ENCODE measurements at places on chromosomes 1 and 21. TPM values are rescaled to one million over a fixed set of nuclear protein-coding genes. Genes with fewer than 3 reads are reported as not detected.

DNA sequence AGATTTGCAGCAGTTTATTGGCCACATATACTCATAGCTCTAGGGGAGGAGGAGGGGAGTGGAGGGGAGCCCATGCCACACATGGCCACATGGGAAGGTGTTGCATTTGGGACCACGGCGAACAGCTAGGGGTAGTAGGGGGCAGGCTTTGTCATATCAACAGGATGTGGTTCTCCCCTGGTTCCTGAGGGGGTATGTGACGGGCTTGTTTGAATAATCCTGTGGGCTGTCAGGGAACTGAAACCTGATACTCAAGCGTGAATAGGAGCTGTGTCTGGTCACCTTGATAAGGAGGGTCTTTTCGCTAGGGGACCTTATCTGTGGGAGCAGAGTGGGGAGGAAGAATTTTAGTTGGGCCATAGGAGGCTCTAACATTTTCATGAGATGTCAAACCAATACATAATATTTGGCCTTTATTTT lies 264.7 kb downstream of the CTH start:
- no peak for DNase-seq

DNA sequence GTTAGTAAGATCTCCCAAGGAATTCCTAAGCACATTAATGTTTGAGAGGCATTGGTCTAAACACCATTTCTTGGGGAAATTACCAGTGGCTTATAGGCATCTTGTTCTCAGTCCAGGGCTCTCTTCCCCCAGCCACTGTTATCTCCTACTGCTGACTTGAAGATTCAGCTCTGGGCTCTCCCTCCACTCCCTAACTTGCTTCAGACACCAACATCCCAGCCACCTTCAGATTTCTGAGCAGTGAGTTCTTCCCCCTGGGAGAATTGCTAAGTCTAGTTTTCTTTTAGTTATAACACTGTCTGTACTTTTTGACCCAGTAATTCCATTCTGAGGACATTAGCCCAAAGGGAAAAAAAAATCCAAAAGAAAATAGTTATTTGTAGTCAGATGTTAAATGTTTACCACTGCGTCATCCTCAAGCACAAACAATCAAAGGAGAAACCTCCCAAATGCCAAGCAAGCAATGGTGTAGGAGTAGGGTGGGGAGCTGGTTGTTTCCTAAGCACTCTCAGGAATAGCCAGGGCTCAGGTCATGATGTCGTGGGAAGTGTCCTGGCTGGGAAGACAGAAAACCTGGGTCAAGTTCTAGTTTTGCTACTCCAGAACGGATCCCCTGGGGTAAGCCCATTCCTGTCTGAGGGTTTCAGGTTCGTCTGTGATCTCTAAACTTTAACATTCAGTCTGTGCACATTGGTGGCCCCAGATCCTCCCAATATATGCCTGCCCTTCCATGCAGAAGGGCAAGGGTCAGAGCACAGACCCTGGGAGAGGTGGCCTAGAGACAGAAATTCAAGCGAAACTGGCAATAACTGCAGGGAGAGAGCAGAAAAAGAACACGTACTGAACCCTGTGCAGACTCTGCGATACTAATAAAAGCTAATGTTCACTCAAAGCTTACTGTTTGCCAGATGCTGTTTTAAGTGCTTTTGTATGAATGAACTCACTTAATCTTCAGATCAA lies 191.1 kb upstream of the FGGY start:
- DNase-seq = no peak

GRCh38 chr21:35275776-35276175 lies 226.7 kb upstream of the RUNX1 start:
- DNase-seq = no peak

DNA sequence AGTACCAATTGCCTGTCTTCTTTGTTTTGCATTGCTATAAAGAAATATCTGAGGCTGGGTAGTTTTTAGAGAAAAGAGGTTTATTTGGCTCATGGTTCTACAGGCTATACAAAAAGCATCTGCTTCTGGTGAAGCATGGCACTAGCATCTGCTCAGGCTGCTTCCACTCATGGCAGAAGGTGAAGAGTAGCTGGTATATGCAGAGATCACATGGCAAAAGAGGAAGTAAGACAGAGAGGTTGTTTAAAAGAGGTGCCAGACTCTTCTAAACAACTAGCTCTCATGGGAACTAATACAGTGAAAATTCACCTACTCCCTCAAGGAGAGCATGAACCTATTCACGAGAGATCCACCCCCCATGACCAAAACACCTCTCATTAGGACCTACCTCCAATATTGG lies 56.7 kb upstream of the GUCA2B start:
- DNase-seq = no peak

GRCh38 chr1:230611128-230611877 lies 31.0 kb upstream of the COG2 start:
- no peak for DNase-seq

DNA sequence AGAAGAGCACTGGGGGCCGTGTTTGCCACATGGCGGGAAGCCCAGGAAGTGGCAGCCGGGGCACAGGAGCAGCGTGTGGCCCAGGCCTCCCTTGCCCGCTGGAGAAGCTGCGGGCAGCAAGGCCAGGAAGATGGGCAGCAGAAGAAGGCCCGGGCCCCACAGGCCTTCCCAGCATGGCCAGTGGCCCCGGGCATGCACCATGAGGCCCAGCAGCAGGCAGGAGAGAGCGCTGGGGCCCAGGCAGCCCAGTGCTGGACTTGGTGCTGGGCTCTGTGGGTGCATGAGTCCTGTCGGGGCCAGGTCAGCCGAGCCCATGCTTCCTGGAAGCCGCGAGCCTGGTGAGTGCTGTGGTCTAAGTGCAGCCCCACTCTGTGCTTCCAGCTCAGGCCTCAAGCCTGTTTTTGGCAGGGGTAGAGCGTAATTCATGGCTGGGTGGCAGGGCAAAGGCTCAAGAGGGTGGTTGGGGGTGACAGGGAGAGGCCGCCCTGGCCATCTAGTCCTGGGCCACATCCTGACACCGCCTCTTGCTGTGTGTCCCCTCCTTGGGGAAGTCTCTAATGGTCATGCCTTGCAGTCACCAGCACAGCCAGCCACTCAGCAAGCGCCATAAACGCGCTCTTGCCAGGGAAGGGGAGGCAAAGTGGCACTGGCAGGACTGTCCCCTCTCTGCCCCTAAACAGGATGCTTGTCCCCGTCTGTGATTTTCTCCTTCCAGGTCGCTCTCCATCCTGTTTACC lies 21.3 kb downstream of the MTHFR start:
- no peak for DNase-seq

- DNase-seq = peak; percentile 14
Measured at GRCh38 chr1:189782295-189782694, 695.4 kb downstream of the BRINP3 start.

- peak; percentile 54 for DNase-seq
Measured at GRCh38 chr21:32817208-32817607, 45.7 kb upstream of the PAXBP1 start.

- no peak for DNase-seq
Measured at GRCh38 chr1:155000411-155000725, 2.2 kb upstream of the ZBTB7B start.

DNA sequence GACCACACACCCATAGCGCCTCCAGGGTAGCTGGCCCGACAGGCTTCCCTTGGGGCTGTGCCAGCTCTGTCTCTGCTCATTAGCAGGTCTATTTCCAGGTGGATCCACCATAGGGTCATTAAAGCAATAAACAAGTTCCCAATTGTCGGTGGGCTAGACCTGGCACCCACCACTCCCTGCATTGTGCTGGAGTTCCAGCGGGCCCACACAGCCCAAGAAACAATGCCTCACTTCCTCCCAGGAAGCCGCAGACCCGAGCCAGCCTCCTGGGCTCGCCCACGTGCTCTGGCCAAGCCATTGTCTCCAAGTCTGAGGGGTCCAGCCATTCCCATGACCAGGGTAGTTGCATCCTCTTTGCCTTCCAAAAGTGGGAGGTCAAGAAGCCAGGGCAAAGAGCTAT lies 27.5 kb upstream of the SOX13 start:
- no peak for DNase-seq

DNA sequence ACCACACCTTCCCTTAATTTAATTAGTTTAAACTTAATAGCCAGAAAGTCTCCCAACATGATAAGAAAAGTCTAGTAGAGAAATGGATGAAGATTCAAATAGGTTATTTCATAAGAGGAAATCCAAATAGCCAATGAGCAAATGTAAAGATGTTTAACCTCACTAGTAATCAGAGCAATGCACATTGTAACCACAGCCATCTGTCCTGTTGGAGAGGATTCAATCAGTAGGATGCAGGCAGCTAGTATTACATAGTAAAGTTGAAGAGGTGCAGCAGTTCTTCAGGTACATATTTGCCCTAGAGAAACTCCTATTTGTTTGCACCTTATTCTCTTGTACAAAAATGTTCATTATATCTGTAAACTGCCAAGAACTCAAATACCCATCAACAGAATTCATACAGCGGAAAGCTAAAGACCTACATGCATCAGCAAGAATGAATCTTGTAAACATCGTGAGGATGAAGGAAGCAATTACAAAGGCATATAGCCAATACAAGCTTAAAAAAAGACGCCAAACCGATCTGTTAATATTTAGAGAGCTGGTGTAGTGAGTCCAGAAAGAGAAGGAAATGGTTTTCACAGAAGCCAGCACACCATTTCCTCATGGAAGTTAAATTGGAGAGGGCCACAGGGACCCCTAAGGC lies 27.9 kb downstream of the DIP2A start:
- DNase-seq = no peak

DNA sequence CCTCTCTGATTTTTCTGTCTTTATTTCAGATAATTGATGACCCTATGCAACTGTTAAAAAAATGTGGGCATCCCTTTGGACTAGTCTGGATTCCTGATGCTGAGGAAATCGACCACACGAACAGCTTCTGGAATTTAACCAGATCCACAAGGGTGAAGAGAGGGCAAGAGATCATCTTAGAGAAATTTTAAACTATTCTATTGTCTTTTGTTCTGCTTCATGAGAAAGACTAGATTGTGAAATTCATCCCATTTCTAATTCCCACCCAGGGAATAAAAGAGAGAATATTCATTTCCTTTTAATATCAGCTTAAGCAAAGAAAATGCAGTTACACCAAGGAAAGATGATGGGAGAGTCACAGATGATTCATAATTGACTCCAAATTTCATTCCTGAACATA lies 71.8 kb downstream of the DUSP10 start:
- no peak for DNase-seq

DNA sequence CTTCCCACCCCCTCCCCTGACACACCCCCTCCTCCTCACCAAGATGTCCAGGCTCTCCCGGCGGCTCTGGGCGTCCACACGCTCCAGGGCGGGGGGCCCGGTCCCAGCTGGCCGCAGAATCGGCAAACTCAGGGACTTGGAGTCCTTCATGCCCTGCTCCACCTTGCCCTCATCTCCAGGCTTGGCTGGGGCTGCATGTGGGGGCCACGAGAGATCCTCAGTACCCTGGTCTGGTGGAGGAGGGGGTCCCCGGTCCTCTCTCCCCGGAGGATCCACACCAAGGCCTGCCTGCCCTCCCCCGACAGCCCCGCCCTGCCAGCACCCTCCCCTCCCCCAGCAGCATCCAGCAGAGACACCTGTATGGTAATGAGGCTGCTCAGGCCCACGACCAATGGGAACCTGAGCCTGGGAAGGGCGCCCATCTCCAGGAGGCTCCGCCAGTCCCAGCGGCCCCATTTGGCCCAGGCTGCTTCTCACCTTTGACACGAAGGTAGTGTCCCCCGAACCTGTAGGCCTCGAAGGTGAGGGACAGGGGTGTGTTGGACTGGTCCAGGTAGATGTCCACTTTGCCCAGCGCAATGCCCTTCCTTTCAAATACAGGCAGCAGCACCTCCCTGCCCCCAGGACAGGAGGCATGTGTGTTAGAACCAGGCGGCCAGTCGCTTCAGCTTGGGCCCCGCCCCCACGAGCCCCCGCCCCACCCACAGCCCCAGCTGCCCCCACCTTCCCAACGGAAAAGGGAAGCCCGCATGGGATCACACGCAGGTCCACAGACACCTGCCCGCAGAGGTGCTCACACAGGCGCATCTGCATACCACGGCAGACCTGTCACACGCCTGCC lies 8.2 kb upstream of the TNFRSF25 start:
- no peak for DNase-seq

DNA sequence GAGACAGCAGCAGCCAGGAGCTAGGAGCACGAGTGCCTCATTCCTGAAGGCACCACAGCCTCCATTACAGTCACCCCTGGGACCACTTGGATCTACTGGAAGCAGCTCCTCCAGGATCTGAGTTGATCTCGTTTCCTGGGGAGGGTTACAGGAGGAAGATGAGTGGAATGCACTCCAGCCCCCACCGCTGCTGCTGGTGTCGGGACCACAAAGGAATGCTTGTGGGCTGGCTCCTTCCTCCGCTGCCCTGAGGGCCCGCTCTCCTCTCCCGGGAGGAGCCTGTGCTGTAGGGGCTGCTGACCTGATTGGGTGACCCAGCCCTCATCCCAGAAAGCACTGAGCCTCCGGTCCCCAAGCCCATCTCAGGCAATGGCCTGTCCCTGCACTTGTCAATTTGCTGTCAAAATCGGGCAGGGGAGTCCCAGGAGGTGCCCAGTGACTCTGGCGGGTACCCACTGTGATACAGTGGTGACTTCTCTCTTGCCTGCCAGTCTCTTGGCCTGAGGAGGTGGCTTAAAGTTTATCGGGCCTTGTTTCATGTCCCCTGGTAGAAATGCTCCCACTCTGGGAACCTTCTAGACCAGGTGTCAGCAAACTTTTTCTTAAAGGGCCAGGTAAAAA lies 23.1 kb downstream of the IL10RB start:
- no peak for DNase-seq

DNA sequence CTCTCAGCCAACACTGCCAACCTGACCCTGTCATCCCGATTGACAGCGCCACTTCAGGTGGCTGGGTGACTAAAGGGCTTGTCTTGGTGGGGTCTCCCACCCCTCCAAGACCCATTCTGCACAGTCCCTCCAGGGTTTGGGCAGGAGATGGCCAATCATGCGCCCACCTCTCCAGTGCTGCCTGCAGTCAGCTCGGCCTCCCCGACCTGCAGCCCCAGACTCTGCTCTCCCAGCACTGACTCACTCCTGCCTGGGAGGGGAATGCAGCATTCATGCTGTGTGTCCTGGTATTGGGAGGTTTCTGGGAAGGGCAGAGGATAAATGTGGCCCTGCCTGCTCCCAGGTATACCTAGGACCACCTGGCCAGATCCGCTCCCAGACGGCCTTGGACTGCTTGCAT lies 9.7 kb downstream of the TMEM81 start:
- no peak for DNase-seq

- DNase-seq = no peak
Measured at GRCh38 chr1:28354121-28354520, 15.4 kb upstream of the PHACTR4 start.

Gene TRIM17
- polyA plus RNA-seq = 7.8 TPM

Gene REN
- 58.1 TPM for polyA plus RNA-seq

Gene LRRC3
- polyA plus RNA-seq = 5.2 TPM

Gene INSRR
- polyA plus RNA-seq = 1.6 TPM

Gene OLIG2
- polyA plus RNA-seq = not detected

Gene FNDC10
- 4.8 TPM for polyA plus RNA-seq

Gene SRGAP2B
- 31.5 TPM for polyA plus RNA-seq

Gene SH2D2A
- polyA plus RNA-seq = 0.99 TPM

Measured in renal pelvis (tissue), 12 donors.